ENCODE measurements at places on chromosomes 1 and 21. TPM values are rescaled to one million over a fixed set of nuclear protein-coding genes. Genes with fewer than 3 reads are reported as not detected.
A peak's percentile ranks its signal among the peaks of the same experiment; 100 is the strongest.

DNA sequence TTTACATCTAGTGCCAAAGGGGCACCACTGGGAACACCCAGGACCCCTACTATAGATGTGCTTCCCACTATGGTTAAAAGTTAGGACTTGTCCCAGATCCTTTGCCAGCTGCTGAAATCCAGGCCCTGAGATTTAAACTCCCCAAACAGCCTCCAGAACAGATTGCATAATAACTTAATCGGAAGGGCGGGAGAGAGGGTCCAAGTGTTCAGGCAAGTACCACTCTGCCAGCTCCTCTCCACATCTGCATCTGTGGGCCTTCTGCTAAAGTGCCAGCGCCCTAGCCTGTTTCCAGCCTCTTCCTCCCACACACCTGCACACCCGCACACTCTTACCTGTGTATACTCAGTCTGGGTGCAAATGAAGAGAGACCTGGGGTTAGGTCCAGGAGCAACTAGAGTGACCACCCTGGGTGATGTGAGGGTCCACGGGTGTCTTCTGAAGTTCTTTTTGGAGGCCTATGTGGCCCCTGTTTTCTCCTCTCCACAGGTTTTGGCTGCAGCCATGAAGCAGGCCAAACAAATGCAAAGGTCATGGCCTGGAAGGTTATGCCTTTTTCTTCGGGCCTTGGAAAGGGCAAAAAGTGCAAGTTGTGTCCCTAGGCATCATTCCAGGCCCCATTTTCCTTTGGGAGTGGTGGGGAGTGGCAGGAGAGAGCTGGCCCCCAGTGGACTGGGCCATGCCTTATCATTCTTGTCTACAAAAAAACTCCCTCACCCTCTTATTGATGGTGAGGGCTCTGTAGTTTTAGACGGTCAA is 29.3 kb downstream of the KIRREL1 start:
- ATAC-seq = peak; percentile 16

S100A7A gene
- 24.6 TPM for total RNA-seq

DNA sequence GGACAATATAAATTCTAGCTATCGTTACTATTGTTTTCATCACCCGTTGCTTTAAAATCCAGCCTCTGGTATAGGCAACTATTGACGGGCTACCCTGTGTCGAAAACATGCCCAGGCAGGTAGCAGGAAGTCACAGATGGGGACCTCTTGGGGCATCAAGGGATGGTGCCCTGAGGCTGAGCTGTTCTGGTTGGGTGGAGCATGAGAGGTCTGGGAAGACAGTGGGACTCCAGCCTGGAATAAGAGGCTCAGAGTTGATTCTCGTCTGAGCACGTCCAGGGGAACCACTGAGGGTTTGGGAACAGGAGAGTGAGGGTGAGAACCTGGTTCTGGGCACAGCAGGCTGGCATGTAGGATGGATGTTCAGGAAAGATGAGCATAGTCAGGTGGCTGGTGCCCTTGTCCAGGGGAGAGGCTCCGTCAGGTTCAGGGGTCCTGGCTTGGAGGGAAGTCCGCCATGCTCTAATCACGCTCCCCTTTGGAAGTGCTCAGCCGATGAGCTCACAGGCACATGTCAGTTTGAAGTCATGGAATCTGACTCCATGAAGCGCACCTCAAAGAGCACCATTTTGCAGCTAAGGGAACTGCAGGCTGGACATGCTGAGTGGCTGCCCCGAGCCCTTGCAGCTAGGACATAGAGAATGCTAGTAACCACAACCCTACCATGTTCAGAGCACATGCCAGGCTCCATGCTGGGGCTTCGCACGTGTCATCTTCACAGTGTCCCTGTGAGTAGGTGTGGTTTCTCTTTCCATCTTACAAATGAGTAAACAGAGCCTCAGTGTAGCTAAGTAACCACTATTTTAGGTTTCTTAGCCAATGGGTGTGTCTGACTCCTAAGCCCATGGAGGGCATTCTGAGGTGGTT is 21.0 kb downstream of the PCSK9 start:
- ATAC-seq = no peak

DNA sequence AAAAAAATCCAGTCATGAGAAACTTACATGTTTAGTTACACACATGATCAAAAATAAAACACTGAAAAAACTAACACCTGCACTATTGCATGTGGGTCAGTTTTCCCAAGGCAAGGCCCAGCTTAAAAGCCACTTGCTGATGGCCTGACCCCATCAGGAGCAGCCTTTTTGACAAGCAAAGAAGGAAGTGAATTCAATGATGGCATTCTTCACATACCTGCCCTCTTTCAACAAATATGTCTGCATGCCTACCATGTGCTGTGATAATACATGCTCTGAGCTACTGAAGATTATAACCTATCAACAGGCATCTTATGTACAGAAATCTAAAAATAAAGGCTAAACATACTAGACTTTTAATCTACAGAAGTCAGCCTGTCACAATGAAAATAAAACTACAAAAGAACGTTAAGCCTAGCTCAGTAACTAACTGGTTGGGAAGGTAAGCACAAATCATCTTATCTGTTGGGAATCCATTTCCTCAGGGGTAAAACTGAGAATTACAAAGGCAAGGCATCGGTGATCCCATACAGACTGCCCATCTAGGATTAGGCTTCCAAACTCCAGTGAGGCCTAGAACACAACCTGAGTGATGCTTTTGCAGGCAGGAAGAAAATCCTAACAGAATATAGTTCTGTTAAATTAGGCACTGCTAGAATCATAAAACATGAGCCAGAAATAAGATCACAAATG is 14.5 kb downstream of the SORT1 start:
- ATAC-seq = no peak

GRCh38 chr1:173354937-173355280 is 122.2 kb upstream of the PRDX6 start:
- ATAC-seq = no peak

DNA sequence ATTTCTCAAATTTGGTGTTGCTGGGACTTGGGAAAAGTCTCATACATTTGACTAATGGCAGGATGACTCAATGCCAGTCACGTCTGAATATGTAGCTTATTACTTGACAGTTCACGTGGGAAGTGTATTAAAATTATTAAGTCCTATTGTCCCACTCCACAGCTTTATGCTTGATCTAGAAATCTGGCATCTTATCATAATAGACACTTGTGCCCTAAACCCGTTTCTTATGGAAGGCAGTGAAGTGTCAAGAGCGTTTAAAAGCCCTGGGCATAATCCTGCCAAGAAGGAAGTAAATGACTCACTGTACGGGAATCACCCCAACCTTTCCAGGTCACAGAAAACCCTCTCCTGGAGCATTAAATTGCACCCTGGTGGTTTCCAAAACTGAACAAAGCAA is 207.4 kb downstream of the APP start:
- peak; percentile 85 for ATAC-seq

GRCh38 chr1:160682983-160683865 is 28.4 kb downstream of the CD48 start:
- ATAC-seq = no peak

FCER1G gene
- total RNA-seq = 0.76 TPM

DNA sequence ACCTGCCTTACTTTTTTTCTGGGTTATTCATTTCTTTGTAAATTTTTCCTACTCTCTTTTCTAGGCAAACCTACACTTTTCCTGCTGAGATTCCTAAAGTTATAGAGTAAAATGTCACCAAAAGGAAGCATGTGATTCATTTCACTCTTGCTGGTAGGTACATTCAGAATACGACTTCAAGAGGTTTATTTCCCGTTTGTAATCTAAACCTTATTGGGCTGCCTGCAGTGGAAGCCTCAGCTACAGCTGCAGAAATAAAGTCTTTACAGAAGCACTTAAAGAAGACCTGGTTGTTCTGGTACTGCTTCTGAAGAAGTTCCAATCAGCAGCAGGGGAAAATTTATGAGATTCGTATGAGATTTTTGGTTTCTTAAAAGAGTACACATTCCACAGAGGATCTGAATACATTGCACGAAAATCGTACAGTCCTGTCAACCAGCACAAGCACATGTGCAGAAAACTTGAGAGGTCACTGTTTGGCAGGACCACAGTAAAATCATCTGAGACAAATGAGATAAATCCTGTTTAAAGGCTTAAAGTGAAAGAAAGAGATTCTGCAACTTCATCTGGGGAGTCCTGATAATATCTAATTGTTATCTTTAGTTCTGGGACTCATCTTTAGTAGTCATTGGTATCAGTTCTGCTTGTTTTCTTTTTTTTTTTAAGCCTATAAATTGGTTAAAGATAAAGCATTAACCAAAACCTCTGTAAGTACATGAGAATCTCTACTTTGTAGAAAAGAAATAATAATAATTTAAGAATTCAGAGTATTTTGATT is 109.9 kb upstream of the ADGRL2 start:
- no peak for ATAC-seq

GRCh38 chr1:53079251-53079650 is 17.2 kb downstream of the PODN start:
- ATAC-seq = no peak

TRAF3IP3 gene
- 0.80 TPM for total RNA-seq

LINGO4 gene
- total RNA-seq = not detected

DNA sequence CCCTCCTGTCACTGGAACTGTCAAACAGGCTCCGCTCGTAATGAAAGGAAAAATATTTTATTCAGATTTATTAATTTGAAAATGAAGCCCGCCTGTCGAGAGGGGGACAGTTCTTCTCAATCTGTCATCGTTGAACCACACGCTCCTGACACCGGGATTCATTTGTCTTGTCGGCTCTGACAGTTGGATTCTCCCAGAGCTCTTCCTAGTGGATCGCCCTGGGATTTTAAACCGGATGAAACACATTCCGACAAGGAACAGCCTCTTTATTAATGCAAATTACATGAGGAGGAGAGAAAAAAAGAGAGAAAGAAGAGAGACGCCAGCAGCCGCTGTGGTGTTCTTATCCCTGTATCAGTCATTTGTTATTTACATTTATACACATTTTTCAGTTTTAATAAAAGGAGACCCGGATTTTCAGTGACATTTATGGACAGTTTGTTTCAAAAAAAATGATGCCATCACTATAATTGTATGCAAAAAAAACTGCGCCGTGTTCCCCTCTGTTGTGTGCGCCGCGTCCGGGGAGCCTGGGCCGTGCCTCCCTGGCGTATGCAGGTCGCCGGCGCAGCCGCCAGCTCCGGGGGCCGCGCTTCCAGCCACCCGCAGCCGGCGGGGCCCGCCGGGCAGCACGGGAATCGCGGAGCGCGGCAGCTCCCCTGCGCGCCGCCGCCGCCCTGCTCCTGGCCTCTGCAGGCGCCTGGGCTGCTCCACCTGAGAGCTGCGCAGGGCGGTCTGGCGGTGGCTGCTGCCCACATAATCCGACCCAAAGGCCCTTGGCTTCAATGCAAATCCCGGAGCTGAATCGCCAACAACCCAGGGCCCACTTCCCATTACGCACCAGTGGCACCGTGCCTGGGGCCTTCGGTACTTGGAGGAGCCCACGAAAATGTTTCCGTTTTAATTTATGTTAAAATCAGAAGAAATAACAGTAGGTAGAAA is 237.9 kb upstream of the PBX1 start:
- peak; percentile 26 for ATAC-seq

GRCh38 chr1:59680044-59680443 is 134.7 kb upstream of the HOOK1 start:
- ATAC-seq = no peak

GRCh38 chr1:17370618-17371017 is 1.4 kb upstream of the PADI6 start:
- ATAC-seq = peak; percentile 55

DNA sequence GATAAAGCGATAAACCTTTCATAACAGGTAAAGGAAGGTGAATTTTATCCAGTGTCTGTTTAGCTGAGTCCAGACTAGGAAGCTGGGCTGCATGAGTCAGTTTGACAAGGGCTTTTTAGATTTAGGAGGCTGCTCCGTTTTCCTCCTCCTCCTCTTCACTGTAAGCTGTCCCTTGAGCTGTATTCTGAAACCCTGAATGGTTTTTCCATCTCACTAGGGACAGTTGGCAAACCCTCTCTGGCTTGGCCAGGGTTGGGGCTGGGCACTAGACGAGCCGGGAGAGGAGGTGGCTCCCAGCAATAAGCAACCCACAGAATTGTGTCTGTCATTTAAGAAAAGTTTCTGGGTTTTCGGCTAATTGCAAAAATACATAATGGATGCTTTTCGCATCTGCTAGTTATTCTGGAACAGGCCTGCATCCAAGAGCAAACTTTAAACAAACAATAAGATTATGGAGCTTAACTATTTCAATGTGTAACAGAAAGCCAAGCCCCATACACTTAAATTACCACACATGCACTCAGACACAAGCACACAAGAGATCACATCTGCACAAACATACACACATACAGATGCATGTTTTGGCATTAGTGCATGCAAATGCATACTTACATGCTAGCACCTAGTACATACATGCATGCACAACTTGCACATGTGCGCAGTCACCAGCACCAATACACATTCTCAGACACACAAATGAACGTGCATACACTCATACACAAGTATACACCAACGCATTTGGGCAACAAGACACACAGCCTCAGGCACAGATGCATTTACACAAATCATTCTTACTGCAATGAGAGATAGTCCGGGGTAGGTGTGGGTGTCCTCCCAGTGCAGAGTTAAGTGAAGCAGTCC is 27.8 kb upstream of the FOXE3 start:
- ATAC-seq = peak; percentile 13

CCDC17 gene
- 2.5 TPM for total RNA-seq

Measured in esophagus mucosa (tissue), 1 donor.